ENCODE measurements at places on chromosomes 7 and 10.

GRCh38 chr7:89958525-89959068, 195.7 kb upstream of the STEAP1 start:
- DNase-seq, result no peak

DNA sequence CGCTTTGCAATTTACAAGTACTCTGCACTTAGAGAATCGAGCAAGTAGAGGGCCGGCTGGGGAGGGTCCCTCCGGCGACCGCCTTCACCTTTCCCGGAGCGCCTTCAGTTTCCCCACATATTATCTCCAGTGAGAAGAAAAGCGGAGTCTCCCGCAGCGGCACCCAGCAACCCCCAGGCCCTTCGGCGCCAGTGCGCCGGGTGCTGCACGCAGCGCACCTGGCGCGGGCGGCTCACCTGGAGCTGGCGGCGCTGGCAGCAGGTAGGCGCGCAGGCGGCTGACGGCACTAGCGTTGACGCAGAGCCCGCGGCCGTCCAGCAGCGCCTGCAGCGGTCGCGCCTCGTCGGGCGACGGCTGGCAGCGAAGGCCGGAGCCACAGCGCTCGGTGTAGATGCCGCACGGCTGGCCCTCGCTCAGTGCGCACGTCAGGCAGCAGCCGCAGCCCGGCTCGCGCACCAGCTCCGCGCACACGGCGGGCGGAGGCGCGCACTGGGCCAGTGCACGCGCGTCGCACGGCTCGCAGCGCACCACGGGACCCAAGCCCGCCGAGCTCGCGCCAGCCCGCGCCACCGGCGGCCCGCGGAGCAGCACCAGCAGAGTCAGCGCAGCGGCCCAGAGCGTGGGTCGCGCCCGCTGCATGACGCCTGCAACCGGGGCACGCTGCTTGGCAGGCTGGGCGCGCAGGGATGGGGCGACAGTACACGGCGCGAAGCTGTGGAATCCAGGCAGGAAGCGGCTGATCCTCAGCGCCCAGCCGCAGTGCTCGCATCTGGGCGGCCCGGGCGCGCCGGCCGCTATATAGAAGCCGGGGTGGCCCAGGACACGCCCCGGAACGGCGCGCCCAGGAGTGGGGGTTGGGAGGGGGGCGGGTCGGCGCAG, at the start of gene IGFBP3:
Gene IGFBP3, minus strand, starts transcription at position 771 of the 879 bp plus-strand sequence. Its CDS starts 132 bp downstream, at position 639.
- no peak for DNase-seq

- DNase-seq, result no peak
These were observed 29.6 kb upstream of the CTNNA3 start for GRCh38 chr10:67725567-67725966.

DNA sequence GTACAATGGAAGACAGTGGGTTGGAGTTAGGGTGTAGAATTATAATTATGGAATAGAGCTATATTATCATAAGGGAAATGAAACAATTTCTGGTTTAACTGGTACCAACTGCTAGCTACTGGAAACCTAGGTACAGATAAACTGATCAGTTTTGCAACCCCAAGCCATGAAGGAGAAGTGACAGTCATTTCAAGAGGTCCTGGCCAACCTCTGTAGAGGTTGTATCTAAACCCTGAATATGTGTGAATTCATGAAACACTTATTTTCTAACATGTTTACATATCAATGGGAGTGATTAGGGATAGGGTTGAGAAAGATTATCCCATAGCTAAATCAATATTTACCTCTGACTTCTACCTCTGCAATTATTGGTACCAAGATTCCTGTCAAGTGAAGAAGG, 29.9 kb upstream of the CC2D2B start:
- no peak for DNase-seq

- DNase-seq, result no peak
These were observed 54.7 kb downstream of the MAPK8 start for GRCh38 chr10:48361176-48361575.

DNA sequence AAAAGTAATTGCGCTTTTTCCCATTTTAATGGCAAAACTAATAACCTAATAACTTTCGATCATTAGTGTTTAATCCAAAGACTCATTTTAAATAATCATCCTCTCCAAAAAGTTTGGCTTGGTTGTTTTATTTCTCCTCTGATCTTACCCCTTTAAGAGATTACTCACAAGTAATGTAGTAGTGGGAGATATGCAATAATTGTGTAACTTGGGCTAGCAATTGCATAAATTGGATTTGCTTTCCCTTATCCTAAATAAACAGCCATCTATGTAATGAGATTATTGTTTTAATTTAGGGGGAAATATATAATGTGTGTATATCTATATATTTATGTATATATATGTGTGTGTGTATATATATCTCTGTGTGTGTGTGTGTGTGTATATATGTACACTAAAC, 82.5 kb downstream of the RNLS start:
- DNase-seq, result no peak

GRCh38 chr7:138342990-138343389, 117.1 kb upstream of the TRIM24 start:
- DNase-seq, result no peak

DNA sequence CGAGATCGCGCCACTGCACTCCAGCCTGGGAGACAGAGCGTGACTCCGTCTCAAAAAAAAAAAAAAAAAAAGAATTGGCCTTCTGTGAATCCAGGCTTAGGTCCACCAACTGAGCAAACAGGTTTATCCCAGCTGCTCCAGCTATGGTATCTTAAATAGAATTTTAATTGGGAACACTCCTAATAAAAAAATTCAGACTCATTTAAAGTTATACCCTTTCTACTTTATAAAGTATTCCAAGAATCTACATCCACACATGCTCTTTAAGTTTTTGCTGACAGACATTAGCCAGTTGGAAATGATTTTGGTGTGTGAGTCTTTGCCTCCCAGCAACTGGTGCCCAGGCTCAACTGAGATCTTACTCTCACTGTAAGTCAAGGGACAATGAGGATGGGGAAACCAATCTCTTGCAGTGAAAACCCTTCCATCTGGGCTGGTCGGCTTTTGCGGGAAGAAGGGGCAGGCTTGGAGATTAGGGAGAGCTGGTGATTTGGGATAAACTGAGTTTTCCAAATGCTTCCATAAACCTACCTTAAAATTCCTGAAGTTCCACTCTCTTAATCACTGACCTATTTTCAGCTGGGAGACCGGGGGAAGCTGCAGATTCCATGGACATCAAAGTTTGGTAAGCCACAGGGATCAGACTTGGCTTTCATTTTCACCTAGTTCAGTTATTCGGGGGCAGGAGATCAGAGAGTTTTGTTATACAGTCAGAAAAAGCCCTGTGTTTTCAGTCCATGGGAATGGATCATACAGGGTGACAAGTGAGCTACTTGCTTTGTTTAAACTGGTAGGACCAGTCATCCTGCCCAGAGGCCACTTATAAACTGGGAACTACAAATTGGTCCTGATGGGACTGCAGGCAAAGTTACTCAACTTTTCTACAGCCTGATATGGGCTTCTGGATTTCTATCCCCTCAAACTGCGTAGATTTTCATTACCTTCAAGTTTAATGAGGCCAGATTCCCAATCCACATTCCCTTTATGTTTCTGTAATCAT, 89.3 kb upstream of the ZNF746 start:
- DNase-seq, result no peak

Measured in mucosa of descending colon (tissue), 3 donors.